A549 (cell line): ENCODE measurements at places on chromosomes 11 and 22.

DNA sequence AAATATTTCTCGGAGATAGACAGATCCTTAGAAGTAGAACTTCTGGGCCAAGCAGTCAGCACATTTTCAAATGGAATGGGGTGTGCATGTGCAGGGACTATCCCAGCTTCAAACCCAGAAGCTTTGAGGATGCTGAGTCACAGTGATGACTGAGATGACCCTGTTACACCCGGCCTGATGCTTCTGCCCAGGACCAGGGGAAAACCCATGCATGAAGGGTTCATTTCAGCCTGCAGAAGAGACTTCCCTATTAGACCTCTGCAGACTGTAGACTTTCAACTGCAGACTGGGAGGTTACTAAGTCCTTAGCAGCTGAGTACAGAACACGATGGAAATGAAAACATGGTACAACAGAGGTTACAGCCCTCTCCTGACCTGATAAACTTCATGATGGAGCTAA, 3.6 kb upstream of the OR2AT4 start:
- peak; percentile 52 for DNase-seq

DNA sequence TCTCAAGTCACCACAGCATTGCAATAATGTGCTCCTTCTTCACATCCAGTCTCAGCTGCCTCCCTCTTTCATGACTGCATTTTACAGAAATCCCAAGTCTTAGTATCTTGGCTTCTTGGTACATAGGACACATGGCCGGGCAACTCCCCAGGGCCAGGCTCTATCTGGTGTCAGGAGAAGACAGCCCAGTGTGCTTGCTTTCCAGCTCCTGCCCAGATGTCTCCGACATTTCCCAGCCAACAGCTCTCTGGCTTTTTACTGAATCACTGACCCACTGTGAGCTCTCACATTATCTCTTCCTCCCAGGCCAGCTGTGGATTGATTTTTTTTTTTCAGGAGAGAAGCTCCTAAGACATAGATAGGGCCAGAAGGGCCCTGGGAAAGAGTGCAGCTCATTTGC, 346.0 kb upstream of the C11orf87 start:
- DNase-seq = no peak

GRCh38 chr11:59221441-59221840, 8.7 kb upstream of the MPEG1 start:
- peak; percentile 4 for DNase-seq

DNA sequence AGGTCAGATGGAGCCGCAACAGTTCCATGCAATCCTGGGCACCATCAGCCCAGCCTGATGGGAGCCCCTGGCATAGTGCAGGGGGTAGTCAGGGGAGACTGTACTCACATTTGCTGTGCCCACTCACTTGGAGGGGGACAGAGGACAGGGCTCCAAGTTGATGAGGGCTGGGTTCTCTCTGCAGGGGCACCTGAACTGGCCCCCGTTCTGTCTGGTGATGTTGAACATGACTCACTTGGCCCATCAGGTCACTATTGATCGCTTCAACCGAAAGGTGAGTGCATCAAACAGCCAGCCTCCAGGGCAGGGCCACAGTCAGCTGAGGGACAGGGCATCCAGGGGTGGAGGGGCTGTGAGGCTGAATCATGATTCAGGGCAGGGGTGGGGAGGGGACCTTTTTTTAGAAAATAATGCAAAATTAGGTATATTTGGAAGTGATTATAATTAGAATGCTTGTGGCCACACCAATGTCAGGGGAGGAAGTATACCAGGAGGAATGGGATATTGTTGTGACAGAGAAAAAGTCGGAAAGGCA, 66.4 kb downstream of the OTOG start:
- DNase-seq = no peak

DNA sequence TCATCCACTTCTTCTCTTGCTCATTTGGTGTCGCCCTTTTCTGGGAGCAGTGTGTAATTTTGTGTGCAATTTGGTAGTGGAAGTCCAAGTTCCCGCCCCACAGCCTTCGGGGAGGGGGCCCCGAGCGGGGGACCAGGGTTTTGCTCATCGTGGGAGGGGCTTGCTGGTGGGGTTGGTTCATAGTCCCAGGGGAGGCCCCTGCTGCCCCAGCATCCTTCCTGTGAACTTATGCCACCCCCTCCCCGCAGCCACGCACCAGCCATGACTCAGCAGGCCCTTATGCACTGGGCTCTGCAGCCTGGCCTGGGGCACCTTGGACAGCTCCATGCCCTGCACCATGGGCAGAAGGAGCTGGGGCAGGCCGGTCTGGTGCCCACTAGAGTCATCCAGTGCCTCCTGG, 1183.6 kb downstream of the BRD1 start:
- DNase-seq = peak; percentile 18

- no peak for DNase-seq
These were observed 166.2 kb downstream of the FAT3 start for GRCh38 chr11:92390783-92391182.

DNA sequence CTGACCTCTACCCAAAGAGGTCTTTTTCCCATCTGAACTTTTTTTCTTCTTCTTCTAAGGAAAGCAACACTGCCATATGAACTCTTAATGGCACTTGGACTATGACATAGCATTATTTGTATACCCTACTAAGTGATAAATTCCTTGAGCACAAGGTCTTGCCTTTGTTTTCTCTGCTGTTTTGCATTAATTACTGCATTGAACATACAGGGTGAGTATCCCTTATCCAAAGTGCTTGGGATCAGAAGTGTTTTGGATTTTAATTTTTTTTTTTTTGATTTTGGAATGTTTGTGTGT, 48.8 kb downstream of the BID start:
- DNase-seq = no peak

- DNase-seq = no peak
These were observed 8.2 kb downstream of the FGF19 start for GRCh38 chr11:69695581-69695980.

- DNase-seq = no peak
These were observed 70.1 kb upstream of the PICALM start for GRCh38 chr11:86138958-86139357.

DNA sequence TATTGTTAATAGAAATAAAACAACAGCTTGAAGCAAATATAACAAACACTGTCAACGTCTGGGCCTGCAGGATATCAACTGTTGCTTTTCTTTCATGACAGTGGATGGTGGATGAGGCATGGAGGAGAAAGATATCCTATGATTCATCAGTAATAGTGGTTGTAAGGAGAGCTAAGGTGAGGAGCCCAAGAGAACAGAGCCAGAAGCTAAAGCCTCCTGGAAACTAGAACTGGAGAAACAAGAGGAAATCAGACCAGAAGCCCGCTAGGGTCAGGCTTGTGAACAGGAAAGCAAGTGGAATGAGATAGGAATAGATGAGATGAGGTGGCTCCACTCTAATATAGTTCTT, 37.7 kb upstream of the MMP12 start:
- DNase-seq = no peak

- DNase-seq = no peak
These were observed 10.4 kb upstream of the CD81 start for GRCh38 chr11:2366733-2367132.

GRCh38 chr11:79902493-79902892, 461.7 kb upstream of the TENM4 start:
- no peak for DNase-seq

DNA sequence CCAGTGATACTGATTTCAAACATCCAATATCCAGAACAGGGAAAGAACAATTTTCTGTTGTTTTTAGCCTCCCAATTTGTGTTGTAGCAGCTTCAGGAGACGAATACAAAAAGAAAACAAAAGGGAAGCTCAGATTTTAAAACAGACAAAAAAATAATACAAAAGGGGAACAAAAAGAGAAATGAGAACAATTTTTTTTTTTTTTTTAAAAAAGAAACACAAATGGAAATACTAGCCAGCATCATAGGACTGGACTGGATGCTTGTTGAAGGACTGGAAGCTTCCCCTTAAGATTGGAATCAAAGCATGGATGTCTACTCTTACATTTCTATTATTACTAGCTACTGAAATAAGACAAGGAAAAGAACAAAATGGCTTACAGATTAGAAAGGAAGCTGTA, 46.5 kb upstream of the SORL1 start:
- no peak for DNase-seq

DNA sequence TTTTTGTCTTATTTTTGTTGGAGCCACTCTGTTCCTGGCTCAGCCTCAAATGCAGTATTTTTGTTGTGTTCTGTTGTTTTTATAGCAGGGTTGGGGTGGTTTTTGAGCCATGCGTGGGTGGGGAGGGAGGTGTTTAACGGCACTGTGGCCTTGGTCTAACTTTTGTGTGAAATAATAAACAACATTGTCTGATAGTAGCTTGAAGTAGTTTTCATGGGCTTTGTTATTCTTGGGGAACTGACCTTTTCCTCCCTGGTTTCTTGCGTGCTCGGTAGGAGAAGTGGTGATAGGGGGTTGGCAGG, 6.0 kb upstream of the MCM5 start:
- no peak for DNase-seq

DNA sequence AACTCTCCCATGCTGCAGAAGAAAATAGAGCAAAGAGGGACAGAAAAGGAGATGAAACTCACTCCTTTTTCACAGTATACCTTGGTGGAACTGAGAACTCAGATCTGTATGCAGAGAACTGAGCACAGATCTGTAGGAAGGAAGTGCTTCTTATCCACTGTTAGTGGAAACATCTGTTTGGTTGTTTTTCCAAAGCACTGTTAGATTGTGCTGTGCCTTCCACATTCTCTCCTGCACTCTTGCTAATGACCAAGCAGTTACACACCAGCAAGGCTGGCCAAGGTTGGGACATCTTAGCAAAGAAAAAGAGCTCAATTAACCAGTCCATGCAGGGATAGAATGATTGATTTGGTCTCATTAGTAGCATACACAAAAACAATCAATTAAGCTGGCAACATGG, 20.1 kb upstream of the SIK2 start:
- no peak for DNase-seq

GRCh38 chr11:94402355-94402754, 1.1 kb upstream of the GPR83 start:
- DNase-seq = no peak

DNA sequence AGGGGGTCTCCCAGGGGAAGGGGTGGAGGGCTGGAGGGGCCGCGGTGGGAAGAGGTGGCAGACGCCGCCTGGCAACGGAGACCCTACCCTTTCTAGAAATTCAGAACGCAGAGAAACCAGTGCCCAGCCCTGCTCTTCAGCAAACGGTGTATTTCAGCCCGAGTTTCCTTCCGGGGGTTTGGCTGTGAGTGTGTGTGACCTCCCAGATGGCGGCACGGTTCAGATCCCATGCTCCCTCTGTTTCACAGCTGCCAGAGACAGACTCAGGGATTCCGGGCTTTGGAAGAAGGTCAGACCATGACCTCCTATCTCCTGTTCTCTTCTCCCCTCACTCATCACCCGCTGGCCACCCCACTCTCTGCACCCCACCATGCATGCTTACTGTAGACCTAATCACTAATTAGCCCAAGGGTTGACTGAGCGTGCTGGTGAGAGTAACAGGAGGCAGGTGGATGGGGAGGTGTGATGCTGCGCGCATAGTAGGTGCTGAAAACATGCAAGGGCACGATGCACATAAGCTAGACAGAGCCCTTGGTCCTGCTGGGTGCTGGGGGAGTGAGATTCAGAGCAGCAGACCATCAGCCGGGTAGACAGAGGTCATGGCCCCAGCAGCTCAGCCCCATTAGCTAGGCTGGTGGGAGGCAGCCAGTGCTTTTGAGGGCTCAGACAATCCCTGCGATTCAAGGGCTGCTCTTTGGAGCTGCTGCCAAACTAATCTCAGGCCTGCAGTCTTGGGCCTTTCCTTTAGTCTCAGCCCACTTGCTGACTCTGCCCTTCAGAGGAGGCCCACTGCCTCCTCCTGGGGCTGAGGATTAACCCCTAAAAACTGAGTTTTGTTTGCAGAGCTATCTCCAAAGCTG, 256.5 kb upstream of the CADM1 start:
- no peak for DNase-seq

DNA sequence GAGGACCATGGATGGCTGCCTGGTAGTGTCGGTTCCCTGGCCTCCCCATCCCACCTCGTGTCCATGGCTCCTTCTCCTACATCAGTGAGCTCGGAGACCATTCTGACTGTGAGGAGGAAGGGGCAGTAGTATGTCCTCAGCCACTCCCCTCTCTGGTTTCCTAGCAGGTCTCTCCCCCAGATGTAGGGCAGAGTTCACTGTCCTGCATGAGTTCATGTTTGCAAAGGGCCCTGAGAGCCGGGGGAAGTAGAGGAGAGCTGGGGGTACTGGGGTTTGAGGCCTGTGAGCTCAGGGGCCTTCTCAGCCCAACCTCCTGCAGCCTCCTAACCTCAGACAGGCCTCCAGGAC, 18.4 kb upstream of the ST3GAL4 start:
- DNase-seq = no peak

DNA sequence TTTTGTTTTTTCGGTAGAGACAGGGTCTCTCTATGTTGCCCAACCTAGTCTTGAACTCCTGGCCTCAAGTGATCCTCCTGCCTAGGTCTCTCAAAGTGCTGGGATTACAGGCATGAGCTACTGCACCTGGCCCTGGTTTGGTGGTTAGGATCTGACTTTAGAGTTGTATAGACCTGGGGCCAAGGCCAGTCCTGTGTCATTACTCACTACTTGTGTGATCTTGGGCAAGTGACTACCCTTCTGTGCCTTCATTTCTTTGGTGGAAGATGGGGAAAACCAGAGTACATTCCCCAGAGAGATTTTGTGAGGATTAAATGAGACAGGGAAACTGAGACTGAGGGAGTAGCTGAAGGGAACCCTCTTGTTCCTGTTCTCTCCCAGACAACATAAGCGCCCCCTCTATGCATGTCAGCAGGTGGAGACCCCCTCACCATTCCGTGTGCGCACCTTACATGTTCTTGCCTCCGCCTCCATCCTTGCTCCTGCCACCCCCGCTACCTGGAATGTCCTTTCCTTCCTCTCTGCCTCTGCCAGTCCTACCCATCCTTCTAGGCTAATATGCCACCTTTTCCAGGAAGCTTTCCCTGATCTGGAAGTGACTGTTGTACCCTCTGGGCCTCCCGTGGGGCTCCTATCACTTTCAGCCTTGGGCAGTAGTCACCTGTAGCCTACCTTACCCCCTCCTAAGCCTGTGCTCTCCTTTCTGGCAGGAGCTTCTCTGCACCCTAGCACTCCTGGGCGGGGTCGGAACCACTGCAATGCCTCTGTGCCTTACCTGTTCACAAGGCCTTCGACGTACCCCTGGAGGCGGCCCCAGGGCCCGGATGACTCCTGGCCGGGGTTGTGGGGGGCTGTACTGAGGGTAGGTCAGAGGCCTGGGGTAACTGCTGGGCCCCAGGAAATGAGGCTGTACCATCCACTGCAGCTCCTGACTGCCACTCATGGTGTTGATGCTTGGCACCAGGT, 3.9 kb downstream of the FOSL1 start:
- DNase-seq = no peak

GRCh38 chr22:28146401-28147314, 227.6 kb upstream of the PITPNB start:
- no peak for DNase-seq
